ENCODE measurements at places on chromosomes 4 and X. TPM values are rescaled to one million over a fixed set of nuclear protein-coding genes. Genes with fewer than 3 reads are reported as not detected.

The SCRG1 gene
- total RNA-seq, result 3.0 TPM

The PABPC1L2B gene
- total RNA-seq, result not detected

The NXF2 gene
- total RNA-seq, result not detected

The GAB1 gene
- total RNA-seq, result 20.2 TPM

The CACNA1F gene
- not detected for total RNA-seq

The ODAPH gene
- not detected for total RNA-seq

The NDST3 gene
- total RNA-seq, result 35.4 TPM

The DCAF4L1 gene
- total RNA-seq, result under 0.01 TPM

The CLDN22 gene
- not detected for total RNA-seq

The SMIM10L2A gene
- 9.1 TPM for total RNA-seq

The SLC2A9 gene
- 1.7 TPM for total RNA-seq

The ARHGAP10 gene
- 1.2 TPM for total RNA-seq

The LINC00632 gene
- total RNA-seq, result 39.8 TPM

The ARHGAP36 gene
- under 0.01 TPM for total RNA-seq

The DNAAF6 gene
- total RNA-seq, result not detected
